Epithelial cell of proximal tubule (primary cell): ENCODE measurements at places on chromosomes 7 and 10. TPM values are rescaled to one million over a fixed set of nuclear protein-coding genes. Genes with fewer than 3 reads are reported as not detected.

DNA sequence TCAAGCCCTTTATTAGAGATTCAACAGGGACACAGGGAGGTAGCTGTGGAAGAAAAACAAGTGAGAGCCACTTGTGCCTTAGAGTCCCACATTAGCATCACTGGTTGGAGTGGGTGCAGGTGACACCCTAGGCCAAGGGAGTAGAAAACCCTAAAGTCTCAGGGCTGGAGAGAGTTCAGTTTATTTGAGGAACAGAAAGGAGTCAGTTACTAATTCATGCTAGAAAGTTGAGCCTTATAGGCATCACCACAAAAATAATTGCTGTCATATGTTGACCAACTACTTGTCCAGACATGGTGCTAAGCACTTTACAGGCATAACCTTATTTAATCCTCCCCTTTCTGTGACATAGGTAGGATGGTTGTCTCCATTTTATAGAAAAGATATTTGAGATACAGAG, 20.9 kb upstream of the ACSL5 start:
- DNase-seq = no peak

Gene RASA4B
- total RNA-seq = 1.4 and 2.3 TPM in 2 replicates

GRCh38 chr10:77164616-77165311, 472.8 kb downstream of the KCNMA1 start:
- DNase-seq = no peak

GRCh38 chr10:114399576-114399975, 4.7 kb downstream of the AFAP1L2 start:
- DNase-seq = no peak

DNA sequence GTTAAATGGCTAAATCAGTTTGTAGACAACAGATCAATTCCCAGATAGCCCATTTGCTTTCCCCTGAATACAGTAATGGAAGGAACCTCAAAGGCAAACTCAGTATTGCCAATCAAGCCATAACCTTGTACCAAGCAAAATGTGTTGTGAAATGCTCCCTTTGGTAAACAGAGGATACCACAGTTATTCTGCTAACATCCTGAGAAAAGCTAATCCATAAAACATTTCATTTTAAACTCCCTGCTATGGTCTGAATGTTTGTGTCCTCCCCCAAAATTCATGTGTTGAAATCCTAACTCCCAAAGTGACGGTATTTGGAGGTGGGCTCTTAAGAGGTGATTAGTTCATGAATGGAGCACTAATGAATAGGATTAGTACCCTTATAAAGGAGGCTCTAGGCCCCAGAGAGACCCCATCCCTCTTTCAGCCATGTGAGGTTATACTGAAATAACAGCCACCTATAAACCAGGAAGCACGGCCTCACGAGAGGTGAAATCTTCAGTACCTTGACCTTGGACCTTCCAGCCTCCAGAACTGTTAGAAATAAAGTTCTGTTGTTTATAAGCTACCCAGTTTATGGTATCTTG, 89.3 kb upstream of the RNF148 start:
- no peak for DNase-seq

Gene MYL10
- not detected in 2 replicates for total RNA-seq

Gene OR6V1
- total RNA-seq = not detected in 2 replicates

Gene DNAJC30
- 2.7 and 6.1 TPM in 2 replicates for total RNA-seq

- DNase-seq = no peak
These were observed 347.5 kb downstream of the GPR158 start for GRCh38 chr10:25522294-25522693.

Gene SPDYE2B
- total RNA-seq = not detected in 2 replicates

Gene DGKB
- total RNA-seq = 0.69 TPM in 1 of 2 replicates, not detected in the other

DNA sequence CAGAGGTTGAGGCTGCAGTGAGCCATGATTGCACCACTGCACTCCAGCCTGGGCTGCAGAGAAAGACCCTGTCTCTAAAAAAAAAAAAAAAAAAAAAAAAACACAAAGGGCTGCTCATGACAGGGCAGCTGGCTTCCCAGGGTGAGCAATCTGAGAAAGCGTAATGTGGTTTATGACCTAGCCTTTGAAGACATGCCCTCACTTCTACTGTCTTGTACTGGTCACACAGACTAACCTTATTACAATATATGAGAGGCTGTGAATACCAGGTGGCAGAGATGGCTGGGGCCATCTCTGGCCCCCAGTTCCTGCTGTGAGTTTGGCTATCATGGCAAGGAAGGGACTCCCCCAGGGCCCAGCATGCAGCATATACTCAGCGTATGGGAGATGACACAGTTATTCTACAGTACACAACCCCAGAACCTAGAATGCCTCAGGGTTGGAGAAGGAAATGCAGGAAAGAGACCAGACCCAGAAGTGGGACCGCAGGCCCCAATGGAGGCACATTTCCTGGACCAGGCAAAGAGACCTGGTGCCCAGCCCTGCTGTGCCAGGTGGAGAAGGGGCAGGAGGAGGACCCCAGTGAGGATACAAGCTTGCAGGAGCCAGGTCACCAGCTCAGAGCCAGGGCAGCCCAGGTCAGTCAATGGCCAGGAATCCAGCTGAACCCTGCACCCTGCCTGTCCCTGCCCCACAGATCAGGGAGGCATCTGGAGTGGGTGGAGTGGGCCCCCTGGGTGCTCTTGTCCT, 26.3 kb downstream of the NPTX2 start:
- DNase-seq = no peak

Gene CCL26
- total RNA-seq = not detected in 2 replicates

DNA sequence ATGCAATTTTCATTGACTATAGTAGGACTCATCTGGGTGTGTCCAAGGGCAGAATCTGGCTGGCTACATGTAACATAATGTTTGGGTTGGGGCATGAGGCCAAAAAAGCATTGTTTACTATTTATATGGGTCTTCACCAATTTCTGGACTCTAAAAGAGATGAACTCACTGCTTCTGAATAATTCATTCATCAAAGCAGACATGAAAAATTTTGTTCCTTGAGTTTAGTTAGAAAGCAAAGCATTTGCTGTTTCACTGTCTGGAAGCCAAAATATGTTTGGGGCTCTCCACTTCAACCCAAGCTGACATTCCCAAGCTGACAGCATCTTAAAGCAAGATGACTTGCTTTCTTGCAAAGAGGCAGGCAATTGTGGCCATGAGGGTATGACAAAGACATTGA, 670.6 kb downstream of the SUGCT start:
- DNase-seq = no peak

- no peak for DNase-seq
These were observed 31.4 kb downstream of the STEAP1B start for GRCh38 chr7:22468609-22469008.

Gene FAM25C
- 7.0 TPM in 1 of 2 replicates, not detected in the other for total RNA-seq

DNA sequence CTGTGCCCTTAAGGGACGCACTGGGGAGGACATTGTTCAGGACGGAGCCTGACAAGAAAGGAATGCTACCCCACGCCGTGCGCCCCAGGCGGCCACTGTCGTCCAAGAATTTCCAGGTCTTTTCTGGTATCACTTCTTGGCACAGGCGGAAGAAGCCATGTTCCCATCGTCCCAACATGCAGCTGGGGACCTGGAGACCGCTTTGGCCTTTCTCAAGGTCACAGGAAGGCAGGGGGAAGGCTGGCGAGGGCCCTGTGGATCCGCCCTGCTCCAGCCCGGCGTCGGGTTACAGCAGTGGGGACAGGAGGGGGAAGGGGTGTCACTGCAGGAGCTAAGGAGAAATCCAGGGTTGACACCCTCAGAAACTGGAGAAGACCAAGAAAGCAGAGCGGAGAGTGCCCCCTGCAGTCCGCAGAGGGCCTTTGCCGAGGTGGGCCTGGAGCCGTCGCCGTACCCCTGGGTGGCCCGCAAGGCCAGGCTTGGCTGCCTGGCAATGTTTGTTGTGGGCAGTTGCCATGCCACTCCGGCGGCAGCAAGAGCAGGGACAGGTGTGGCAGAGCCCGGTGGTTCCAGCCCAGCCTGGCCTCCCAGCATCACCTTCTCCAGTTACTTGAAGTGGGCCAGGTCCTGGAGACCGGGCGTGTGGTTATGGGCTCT, 104.1 kb downstream of the LHPP start:
- DNase-seq = no peak

DNA sequence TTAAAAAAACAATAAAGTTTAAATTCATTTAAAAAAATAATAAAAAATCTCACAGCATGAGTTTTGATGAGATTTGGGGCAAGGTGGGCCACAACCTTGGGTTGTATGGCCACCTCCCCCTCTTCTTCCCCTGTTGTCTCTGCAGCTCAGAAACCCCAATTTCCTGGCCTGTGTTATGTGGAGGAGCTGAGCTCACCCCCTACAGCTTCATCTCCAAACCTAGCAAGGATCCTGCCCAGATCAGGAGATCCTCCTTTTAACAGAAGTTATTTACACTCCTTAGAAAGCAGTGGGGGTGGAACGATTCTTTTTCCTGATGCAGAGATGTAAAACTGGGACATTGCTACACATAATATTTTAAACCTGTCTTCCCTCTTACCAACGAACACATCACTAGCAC, 6.9 kb upstream of the SH2D4B start:
- DNase-seq = no peak

Gene NXPH1
- total RNA-seq = not detected in 2 replicates

DNA sequence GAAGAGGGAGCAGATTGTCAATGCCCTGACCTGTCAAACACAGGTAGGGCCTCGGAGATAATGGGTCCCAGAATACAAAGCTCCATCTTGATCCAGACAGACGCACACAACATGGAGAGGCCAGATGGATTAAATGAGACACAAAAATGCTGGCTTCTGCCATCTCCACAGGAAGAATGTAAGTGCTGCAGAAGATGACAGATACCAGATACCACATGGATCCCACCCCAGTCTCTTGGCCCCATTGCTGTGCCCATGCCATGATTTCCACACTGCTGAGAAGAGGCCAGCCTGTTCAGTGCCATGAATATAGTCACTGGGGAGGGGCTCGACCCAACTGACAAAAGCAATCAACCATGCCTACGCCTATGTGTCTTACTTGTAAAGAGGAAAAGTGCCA, 487.9 kb downstream of the PARD3 start:
- no peak for DNase-seq

Gene NPY4R
- total RNA-seq = not detected in 2 replicates

DNA sequence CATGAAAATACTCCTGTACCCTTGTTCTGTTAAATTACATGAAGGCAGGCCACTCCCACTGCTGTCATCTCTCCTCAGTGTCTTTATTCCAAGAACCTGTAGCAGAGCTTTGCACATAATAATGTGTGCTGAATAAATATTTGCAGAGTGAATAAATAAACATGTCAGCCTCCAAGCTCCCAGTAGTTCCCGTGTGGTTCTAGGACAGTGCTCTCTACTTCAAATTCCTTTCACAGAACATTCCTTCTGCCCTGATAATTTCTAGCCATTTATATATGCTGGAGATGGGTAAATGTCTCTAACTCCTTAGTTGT, 20.3 kb upstream of the HYAL4 start:
- DNase-seq = no peak

Gene CTNNA3
- total RNA-seq = under 0.01 and 0.46 TPM in 2 replicates

- no peak for DNase-seq
These were observed 203.7 kb downstream of the AUTS2 start for GRCh38 chr7:69801729-69802682.

DNA sequence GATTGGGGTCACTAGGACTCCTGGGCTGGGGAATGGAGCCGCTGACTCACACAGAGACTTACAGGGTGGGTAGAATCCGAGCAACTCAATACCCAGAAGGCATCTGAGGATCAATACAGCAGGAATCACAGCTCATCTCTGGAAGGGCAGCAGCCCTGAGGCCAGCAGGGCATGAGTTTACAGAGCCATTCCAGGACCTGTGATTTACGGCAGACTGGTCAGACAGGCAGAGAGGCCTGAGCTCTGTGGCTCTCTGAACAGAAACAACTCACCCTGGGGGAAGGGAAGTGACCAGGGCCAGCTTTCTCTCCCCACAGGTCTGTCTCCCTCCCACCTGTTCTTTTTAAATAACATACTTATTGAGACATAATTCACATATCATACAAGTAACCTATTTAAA, 88.2 kb upstream of the CXCL12 start:
- no peak for DNase-seq

Gene GIMAP5
- not detected in 2 replicates for total RNA-seq

DNA sequence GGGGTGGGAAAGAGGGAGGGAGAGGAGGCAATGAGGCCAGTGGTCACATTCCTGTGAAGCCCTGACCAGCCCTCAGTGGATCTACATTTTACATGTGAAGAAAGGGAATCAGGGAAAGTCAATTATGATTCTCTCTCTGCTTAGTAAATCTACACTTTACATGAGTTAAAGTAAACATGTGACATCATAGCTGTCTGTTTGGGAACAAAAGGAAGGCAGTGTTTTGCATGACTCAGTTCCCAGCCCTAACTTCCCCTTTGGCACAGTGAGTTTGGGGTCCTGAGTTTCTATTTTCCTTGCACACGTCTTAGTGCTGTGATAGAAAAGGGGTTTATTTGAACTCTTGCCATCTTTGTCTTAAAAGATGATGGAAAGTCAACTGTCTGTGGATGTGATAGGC, 615.1 kb downstream of the SDK1 start:
- no peak for DNase-seq

DNA sequence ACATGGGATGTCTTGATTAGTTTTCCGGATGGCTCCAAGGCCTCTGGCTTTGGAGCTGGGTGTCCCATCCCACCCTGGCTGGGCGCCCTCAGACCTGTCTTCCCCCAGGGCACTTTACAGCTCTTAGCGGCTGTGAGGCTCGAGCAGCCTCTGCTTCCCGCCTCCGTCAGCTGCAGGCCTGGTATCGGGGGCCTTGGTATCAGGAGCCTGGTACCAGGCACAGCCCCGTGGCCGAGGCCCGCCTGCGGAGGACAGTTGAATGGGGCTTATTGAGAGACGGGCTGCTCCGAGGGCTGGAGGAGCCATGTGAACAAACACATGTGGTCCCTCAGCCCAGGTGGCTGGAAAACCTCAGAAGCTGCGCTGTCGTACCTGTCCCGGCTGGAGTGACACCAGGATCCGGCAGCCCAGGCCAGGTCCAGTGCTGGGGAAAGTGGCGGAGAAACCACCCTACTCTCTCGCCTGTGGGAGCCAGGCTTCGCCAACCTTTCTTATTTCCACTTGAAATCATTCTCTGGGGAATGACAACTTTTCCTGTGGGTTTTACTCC, 23.9 kb upstream of the AP5Z1 start:
- DNase-seq = no peak

- DNase-seq = no peak
These were observed 219.8 kb upstream of the SMIM30 start for GRCh38 chr7:113338071-113338696.

Gene IDI2
- not detected in 2 replicates for total RNA-seq

GRCh38 chr7:74258639-74259038, 4.4 kb upstream of the RFC2 start:
- DNase-seq = no peak

DNA sequence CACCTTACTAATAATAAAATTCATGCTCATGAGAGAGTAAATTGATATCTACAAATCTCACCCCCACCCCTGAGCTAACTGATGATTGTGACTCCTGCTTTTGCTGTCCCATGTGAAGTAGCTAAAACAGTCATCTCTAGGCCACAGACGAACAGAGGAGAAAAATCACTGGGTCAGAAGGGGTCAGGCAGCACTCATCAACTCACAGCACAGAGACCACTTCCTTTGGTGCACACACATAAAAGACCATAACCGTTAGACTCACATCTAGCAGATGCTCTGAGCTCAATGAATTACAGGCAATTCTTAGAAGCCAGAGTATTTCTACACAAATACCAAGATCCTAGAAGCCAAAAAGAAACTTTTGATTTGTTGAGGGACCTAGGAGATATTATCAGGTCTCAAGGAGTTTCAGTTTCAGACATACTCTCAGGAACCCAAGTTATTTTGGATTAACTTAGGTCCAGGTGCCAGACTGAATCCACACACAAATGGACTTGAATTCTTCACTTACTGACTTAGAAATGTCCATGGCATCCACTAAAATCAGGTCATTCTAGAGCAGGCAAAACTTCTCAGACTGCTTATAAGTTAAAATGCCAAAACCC, 65.0 kb upstream of the TES start:
- no peak for DNase-seq

Gene JCAD
- 3.3 and 7.3 TPM in 2 replicates for total RNA-seq

Gene BHLHA15
- total RNA-seq = 1.8 and 2.7 TPM in 2 replicates
